ENCODE measurements at places on chromosomes 7 and 10. TPM values are rescaled to one million over a fixed set of nuclear protein-coding genes. Genes with fewer than 3 reads are reported as not detected.

Gene FAM180A
- total RNA-seq: not detected

Gene PLCE1
- total RNA-seq: not detected

Gene NXPH1
- not detected for total RNA-seq

Gene RAPGEF5
- 0.46 TPM for total RNA-seq

Gene OGDHL
- 0.46 TPM for total RNA-seq

Gene TMEM273
- total RNA-seq: 79.5 TPM

Gene NYAP1
- 0.13 TPM for total RNA-seq

Gene INHBA
- total RNA-seq: not detected

Gene KEL
- total RNA-seq: 0.10 TPM

Gene HGF
- not detected for total RNA-seq

Gene C7orf57
- 2.0 TPM for total RNA-seq

Gene SPDYE6
- not detected for total RNA-seq

Gene ZCWPW1
- 2.3 TPM for total RNA-seq

Gene RAMP3
- not detected for total RNA-seq

Gene ELFN1
- 0.17 TPM for total RNA-seq

Gene VSTM2A
- total RNA-seq: not detected

Gene PRSS37
- not detected for total RNA-seq

Gene UBN2
- 12.8 TPM for total RNA-seq

Gene PLAU
- 0.38 TPM for total RNA-seq

Gene ITGB8
- total RNA-seq: 0.02 TPM

Gene ANKRD61
- not detected for total RNA-seq

Gene ACTL6B
- total RNA-seq: not detected

Gene DPP6
- total RNA-seq: not detected

Gene ZRANB1
- 13.4 TPM for total RNA-seq

Gene PGAM2
- total RNA-seq: not detected

Gene VWC2
- total RNA-seq: not detected

Gene DNAH11
- total RNA-seq: not detected

Gene SPDYE5
- total RNA-seq: not detected

Gene LIPM
- not detected for total RNA-seq

Gene ADAM8
- total RNA-seq: 68.5 TPM

Gene SPDYE11
- total RNA-seq: not detected

Gene FAM25C
- total RNA-seq: not detected

Gene FAM131B
- 2.3 TPM for total RNA-seq

Gene ZWINT
- total RNA-seq: 119 TPM

Gene BRAF
- total RNA-seq: 28.4 TPM

Gene CYP26C1
- 0.06 TPM for total RNA-seq

Gene MCM10
- total RNA-seq: 90.9 TPM

Gene TRIM50
- not detected for total RNA-seq

Gene NUTM2E
- not detected for total RNA-seq

Gene CALCR
- total RNA-seq: not detected

Gene GPR37
- not detected for total RNA-seq

Gene CUZD1
- total RNA-seq: 2.9 TPM

Gene CLDN15
- total RNA-seq: 17.6 TPM
